Pons (tissue), 1 donor: ENCODE measurements at places on chromosomes 3 and 15.

GRCh38 chr15:68580026-68580882, 1.5 kb downstream of the CORO2B start:
- peak; percentile 64 for DNase-seq

DNA sequence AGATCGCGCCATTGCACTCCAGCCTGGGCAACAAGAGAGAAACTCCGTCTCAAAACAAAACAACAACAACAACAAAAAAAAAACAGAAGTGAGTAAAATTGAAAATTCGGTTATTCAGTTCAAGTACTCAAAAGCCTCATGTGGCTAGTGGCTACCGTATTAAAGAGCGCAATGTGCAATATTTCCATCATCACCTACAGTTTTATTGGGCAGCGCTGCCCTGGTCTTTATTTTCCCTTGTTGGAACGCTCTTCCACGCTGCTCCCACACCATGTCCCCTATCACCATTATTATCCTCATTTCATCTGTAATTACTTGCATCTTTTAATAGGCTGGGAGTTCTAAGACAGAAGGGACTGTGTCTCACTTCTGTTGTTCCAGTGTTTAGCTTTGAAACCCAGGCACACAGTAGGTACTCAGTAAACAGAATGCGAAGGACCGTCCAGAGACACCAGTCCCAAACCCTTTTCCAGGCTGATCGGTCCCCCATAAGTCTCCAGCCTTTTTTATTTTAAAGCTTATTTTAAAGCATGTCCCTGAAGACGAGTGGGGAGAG, 423 bp upstream of the HACD3 start:
- no peak for DNase-seq

- no peak for DNase-seq
Measured at GRCh38 chr3:132783152-132783551, 60.9 kb upstream of the NPHP3 start.

DNA sequence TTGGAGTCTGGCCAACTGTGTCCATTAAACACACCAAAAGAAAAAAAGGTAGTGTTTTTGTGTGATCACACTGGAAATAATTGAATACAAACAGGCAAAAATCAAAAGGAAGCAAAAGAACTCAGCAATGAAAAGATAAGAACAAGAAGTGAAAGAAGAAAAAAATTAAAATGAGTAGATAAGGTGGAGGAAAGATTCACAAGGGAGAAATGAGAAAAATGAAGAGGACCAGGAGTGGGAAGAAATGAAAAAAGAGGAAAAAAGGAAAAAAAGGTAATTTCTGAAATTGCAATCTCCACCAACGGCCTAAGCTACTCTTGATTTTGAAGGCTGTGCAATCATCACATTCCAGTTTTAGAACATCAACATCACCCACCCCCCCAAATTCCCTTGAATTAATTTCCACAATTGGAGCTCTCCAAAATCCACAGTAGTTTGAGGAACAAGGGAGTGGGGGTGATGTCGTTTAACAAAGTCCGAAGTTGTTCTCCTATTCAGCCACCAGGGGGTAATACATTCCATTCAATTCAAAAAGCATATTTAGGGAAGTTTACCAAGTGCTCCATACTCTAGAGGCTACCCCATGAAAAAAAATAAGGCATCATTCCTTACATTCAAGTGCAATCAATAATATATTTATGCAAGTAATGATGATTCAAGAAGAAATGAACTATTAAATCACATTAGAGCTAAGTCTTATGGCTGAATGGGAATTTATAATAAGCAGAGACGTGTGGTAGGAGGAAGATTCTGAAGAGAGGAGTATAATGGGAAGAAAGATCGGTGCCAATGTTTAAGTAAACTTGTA, 37.4 kb downstream of the ZNF860 start:
- peak; percentile 80 for DNase-seq

DNA sequence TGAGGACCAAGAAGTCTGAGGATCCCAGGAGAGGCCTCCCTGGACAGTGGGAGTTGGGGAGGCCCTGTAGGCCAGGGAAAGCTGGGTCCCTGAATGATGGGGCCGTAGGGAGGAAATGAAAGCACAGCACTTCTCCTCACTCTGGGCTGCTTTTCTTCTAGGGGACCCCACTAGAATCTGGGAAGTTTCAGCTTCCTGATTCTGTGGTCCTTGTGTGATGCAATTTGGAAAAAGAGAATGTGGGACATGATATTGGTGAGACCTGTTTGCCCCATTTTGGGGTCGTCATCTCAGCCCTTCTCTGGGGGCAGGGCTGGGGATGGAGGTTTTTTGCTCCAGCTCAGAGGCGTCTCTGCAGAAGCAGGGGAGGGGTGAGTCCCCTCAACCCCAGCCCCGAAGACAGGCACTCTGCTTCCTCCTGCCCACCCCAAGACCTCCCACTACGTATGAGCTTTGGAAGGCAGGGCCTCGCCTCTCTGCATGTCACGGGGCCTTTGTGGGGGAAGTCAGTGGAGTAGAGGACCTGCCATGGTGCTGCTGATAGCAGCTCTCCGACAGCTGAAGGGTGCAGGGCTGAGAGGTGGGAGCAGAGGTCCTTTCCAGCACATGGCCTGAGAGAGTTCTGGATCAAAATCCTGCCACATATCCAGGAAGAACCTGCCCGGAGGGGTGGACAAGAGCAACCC, 1.5 kb upstream of the SNX22 start:
- peak; percentile 73 for DNase-seq

DNA sequence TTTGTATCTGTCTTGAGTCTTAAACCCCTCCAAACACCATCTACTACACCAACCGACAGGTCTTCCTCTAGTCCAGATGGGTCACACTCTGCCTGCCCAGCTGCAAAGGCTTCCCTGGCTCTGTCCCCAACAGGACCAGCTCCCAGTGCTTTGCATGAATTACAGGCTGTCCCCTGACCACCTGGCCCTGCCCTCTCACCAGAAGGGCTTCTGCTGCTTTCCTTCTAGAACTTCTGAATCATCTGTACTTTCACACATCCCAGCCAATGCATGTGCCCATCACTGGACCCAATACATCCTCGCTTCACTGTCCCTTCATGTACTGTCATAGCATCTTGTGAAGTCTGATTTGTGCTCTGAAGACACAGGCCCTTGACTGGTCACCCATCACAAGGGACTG, 53.6 kb downstream of the HOMER2 start:
- DNase-seq = no peak

DNA sequence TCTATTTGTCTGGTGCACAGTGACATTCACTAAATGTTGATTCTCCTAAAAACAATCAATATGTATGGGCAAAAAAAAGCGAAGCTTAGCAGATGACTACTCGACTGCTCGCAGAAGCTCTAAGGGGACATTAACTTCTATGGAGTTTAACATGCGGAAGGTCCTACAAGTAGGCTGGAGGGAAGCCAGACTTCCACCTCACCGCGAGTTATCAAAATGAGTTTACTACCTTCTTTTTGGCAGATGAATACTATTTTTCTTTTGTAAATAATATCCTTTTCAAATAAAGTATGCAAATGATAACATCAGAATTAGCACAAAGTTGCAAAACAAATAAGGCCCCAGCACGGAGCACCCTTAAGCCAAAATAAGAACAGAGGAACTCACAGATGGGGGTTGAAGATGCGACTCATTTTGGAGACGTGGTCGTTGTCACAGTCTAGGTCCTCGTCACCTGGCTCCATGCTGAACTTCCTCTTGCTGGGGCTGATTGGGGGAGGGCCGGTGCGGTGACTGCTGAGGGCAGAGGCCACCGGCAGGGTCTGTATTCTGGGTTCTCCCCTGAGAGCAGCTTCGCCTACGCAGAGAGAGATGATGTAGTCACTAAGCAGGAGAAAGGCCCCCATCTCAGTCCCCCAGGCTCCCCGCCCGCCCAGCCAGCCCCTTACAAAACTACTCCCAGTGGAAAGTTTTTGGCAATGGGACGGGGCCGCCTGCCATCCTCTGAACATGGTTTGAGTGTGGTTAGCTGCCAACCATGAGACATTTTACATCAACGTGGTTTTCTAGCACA, 42.1 kb downstream of the VGLL4 start:
- no peak for DNase-seq

DNA sequence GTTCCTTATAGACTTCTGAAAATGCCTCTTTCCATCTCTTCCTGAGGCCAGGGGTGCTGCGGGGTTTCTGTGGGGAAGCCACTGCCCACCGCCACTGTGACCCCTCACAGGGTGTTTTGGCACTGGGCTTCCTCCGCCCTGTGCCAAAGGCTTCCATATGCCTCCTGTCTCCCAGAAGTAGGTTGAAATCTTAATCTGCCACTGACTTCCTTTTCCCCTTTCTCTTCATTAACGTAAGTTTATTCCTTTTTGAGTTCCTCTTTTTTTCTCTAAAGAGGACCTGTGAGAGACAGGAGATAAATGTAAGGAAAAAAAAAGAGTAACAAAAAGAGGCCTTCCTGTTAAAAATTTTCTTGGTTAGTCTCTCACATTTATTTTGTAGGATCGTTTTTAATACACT, 220.5 kb downstream of the CTNNB1 start:
- DNase-seq = peak; percentile 7
